Stimulated activated CD4-positive, alpha-beta T cell treated with anti-CD3 and anti-CD28 coated beads, Interleukin-1b, Interleukin-23, amount 100 ng/mL, for 24 hours (primary cell): ENCODE measurements at places on chromosomes 7 and 10.

DNA sequence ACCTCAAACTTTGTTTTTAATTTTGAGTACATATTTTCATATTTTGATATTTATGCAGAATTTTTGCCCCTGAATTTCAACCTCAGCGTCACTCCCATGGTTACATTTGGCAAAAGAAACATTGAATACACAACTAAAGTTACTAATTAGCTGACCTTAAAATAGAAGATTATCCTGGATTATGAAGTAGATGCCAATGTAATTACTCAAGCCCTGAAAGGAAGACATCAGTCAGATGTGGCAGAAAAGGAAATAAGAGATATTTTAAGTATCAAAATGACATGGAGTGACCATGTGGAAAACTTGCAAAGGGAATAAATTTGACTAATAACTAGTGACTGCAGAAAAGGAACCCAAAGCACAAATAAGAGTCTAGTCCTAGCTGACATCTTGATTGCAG, 701.3 kb upstream of the KCND2 start:
- DNase-seq = no peak

GRCh38 chr7:47329320-47329926, 252.5 kb downstream of the TNS3 start:
- DNase-seq = no peak

DNA sequence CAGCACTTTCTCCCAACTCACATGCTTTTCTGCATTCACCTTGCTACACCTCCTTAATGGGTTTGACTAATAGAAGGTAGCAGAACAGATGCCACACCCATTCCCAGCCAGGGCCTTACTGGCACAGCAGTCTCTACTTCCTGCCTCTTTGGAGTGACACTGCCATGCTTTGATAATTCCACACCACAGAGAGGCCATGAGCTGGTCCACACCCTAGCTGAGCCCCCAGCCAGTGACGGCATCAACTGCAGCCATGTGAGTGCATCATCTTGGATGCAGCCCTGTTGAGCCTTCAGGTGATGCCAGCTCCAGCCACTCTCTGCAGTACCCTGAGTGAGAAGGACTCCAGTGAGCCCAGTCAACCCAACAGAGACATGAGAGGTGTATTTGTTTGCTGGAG, 27.5 kb upstream of the EZH2 start:
- DNase-seq = no peak

- DNase-seq = no peak
Observed at GRCh38 chr7:2112261-2113198, 120.2 kb downstream of the MAD1L1 start.
